NCI-H1105 treated with DMSO at 0.1 percent for 48 hours (cell line): ENCODE measurements at places on chromosomes 1 and 21.

DNA sequence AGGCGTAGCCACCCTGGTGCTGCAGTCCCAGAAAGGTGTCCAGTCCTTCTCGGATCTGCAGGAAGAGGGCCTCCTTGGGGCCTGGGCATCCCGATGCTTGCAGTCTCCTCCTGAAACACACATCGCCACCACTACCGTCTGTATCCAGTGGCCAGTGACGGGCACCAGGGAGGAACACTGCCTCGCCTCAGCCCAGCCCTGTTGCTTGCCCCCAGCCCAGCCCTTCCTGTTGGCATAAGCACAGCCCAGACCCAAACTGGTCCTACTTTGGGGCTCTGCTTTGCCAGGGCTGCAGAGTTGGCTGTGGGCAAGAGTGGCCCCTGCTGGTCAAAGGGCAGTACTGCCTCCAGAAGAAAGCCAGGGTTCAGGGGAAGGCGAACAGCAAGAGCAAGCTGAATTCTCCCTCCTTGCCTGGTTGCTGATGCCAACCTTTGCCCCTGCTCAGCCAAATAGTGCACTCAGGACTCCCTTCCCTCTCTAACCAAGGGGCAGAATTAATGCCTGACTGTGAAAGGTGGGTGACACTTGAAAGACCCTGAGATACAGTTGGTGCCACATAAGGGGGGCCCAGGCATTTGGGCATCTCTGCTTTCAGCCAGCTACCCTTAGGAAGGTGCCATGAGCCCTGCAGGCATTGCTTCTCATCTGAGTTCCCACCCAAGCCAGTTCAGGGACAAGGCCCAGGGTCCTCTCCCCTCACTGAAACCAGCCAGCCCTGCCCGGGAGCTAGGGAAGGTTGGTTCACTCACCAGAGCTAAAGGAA lies 11.1 kb upstream of the ARHGEF2 start:
- DNase-seq: peak; percentile 51

DNA sequence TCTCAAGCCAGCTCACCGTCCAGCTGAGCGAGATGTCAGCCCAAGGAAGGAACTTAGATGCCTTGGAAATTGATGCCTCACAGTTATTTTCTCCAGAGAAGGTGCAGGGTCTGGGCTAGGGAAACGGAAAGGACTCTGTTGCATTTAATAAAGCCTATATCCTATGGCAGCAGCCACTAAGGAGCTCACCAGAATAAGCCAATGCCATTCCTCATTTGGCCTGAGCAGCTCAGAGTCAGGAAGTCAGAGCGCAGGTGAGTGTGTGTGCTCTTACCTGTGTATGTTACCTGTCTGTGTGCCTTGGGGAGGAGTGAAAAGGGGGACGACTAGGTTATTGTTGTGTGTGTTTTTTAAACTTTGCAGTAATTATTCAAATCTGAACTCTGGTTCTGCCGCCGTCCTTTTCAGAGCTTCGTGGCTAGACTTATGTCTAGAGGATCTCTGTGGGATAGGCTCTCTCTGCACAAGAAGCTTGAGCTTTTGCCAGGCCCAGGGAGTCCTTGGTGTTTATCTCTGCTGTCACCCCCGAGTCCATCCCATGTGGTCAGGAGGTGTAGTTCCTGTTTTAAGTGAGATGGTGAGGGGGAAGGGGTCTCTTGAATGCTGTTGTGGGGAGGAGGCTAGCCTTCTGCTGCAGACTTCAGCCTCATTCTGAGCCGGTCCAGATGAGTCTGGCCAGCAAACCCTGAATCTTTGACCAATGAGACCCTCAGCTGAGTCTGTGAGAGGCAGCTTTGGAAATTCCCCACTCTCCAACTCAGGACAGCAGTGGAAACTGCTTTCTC lies 2.4 kb downstream of the TMCC2 start:
- DNase-seq: peak; percentile 23

GRCh38 chr1:76122271-76122670 lies 47.7 kb downstream of the ST6GALNAC3 start:
- no peak for DNase-seq

DNA sequence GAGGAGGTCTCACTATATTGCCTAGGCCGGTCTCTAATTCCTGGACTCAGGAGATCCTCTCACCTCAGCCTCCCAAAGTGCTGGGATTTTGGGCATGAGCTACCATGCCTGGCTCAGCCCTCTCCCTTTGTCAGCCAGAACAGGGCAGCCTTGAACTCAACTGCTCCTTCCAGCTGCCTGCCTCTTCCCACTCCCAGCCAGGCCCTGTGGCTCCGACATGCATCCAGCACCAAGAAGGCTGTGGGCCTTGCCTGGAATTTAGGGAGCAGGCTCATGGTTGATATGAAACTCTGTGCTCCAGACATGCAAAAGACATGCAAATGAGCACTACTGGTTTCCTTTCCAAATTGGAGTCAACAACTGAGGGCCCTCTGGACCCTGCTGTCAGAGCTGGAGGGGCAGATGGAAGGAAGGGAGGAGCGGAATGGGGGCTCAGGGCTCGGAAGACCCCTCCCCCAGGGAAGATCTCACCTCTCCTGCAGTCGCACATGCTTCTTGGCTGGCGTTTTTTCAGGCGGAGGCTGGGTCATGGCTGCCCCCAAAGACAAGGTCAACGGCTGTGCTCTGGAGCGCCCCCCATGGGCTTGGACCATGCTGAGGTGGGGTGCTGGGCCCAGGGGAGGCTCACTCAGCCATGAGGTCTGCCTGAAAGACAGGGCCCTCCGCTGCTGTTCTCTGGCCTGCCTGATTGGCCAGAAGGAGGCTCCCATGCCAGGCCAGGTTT lies 1.4 kb downstream of the PTPN7 start:
- DNase-seq: no peak

DNA sequence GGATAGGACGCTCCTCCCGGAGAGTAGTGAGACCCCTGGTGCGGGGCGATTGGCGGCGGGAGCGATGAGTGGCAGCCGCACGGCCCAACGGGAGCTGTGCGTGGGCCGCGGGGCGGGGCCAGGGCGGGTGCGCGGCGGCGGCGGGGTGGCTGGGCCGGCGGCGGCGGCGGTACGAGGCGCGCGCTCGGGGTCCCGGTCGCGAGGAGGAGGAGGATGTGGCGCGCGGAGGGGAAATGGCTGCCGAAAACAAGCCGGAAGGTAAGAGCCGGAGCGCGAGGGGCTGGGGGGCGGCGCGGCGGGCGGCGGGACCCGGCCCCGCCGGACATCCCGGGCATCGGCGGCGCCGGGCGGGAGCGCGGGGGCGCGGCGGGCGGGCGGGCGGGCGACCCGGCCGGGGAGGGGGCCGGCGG lies at the start of gene CAMTA1:
TSS of gene CAMTA1 (plus strand) at position 137 of the 410 bp plus-strand sequence. CDS start at position 214, 77 bp downstream.
- no peak for DNase-seq

DNA sequence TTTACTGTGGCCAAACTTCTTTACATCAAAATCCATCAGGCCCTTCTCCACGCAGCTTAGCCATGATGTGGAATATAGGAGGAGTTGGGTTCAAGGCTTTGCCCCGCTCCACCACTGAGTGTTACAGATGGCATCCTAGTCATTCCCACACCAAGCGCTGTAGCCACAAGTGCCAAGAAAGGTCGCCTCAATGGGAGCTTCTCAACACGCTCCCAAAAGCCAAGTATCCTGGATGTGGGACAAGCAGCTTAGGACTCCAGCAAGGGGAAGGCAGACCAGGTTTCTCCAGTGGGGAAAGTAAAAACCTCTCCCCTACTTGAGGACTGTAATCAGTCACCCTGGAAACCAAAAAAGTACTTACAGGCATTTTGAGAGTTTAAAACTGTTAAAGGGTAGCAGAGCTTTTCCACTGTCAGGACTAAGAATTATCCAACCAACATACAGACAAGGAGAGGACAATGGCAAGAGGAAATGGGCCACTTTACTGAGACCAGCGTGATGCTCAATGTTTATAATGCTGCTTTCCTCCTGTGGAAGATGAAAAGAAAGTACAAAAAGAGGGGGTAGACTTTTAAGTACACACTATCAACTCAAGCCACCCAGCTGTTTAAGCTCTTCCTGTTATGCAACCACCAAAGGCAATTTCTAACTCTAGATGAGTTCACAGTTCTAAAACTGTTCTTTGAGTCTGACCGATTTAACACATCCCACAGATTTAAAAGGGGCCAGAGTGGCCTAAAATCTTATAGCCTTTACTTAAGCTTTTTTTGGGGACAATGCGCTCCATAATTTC lies 120.7 kb upstream of the KRTAP19-8 start:
- DNase-seq: no peak

- no peak for DNase-seq
Observed at GRCh38 chr1:170318141-170318540, 172.4 kb downstream of the NTMT2 start.
